Fibroblast of the aortic adventitia (primary cell): ENCODE measurements at places on chromosomes 13 and 19.

- peak; percentile 92 for DNase-seq
These were observed 52.9 kb downstream of the MBNL2 start for GRCh38 chr13:97274829-97275649.

GRCh38 chr19:49447485-49448431 lies 3.9 kb downstream of the PIH1D1 start:
- peak; percentile 20 for DNase-seq

- peak; percentile 53 for DNase-seq
These were observed 11.9 kb upstream of the PRKD2 start for GRCh38 chr19:46728693-46729339.

GRCh38 chr13:69092615-69093322 lies 1014.9 kb upstream of the ATXN8OS start:
- DNase-seq, result no peak

- no peak for DNase-seq
These were observed 32.5 kb upstream of the NDFIP2 start for GRCh38 chr13:79448413-79448812.

DNA sequence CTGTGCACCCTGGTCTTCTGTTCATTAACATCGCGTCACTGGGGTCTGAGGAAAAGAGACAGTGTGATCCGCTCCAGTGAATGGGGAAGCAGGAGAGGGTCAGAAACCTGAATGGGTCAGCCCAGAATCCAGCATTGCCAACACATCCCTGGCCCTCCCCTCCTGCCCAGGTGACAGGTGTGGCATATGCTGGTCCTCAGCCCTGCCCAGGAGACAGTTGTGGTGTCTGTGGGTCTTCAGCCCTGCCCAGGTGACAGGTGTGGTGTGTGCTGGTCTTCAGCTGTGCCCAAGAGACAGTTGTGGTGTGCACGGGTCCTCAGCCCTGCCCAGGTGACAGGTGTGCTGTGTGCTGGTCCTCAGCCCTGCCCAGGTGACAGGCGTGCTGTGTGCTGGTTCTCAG lies 8.0 kb downstream of the TFDP1 start:
- no peak for DNase-seq

GRCh38 chr19:5953680-5954213 lies 24.2 kb downstream of the RANBP3 start:
- DNase-seq, result no peak

GRCh38 chr19:46514589-46515289 lies 19.1 kb upstream of the PNMA8B start:
- DNase-seq, result no peak

DNA sequence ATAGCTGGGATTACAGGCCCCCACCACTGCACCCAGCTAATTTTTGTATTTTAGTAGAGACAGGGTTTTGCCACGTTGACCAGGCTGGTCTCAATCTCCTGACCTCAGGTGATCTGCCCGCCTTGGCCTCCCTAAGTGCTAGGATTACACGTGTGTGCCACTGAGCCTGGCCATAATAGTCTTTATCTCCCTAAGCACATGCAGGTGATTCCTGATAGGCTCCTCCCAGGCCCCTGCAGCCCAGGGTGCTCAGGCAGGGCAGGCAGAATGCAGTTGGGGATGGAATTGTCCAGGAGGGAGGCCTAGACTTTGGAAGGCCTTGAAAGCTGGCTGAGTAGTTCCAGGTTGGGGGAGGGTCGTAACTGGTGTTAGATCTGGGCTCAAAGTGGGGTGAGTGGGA lies 8.5 kb downstream of the ZNF526 start:
- no peak for DNase-seq

DNA sequence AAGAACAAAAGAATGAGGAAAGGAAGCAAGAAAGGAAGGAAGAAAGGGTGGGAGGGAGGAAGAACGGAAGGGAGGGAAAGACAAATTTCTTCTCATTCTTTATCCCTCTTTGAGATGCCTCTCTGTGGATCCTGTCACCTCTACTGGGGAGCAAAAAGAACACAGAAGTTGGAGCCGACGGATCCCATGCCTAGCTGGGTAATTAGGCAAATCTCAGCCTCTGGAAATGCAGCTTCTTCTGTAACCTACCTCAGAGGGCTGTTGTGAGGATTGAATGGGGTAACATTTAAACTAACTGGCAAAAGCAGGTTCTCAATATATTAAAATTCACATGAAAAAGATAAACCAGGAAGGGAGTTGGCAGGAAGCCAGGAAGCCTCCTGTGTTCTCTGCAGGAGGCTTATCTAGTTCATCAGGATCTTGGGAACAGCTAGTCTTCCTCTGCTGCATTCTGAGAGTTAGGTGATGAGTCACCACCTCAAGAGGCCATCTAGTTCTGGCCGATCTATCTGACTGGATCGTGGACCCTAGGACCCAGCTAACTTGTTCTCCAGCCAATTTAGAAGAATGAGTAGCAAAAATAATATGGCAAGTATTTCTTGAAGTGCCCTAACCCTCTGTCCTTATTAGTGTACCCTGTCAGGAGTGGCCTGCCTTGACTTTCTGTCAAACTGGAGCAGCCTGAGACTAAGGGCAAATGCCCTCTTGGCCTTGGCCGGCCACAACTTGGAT lies 15.2 kb upstream of the CPB2 start:
- peak; percentile 43 for DNase-seq
